ENCODE measurements at places on chromosomes 12 and 14.

DNA sequence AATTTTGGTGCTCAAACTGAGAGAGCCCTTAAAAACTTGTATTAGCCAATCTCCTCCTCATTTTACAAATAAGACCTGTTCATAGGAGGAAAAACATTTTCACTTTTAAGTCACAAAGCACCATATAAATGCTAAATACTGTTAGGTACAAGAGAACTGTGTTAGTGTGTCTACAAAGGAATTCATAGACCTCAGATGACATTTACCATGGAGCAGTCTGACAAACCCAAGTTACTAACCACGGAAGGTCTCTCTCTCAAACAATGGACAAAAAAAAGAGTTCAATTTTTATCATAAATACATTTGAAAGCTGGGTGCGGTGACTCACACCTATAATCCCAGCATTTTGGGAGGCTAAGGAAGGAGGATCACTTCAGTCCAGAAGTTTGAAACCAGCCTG lies 10.0 kb downstream of the SBNO1 start:
- no peak for DNase-seq

DNA sequence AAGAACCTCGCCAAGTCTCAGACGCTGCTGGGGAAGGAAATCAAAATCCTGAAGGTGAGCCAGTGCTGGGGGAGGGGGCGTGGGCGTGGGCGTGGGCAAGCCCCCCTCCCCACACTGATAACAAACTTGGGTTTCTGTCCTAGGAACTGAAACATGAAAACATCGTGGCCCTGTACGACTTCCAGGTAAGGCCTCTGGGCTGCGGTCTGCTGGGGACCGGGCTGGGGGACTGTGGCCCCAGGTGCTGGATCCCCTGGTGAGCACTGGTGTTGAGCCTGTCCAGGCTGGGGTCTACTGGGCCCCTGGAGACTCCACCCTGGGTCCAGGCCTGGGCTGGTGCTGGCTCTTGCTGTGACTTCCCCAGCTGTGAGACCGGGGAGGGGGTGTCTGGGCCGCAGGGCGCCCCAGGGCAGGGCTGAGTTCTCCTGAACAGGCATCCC lies 1.2 kb downstream of the ULK1 start:
- DNase-seq = no peak

DNA sequence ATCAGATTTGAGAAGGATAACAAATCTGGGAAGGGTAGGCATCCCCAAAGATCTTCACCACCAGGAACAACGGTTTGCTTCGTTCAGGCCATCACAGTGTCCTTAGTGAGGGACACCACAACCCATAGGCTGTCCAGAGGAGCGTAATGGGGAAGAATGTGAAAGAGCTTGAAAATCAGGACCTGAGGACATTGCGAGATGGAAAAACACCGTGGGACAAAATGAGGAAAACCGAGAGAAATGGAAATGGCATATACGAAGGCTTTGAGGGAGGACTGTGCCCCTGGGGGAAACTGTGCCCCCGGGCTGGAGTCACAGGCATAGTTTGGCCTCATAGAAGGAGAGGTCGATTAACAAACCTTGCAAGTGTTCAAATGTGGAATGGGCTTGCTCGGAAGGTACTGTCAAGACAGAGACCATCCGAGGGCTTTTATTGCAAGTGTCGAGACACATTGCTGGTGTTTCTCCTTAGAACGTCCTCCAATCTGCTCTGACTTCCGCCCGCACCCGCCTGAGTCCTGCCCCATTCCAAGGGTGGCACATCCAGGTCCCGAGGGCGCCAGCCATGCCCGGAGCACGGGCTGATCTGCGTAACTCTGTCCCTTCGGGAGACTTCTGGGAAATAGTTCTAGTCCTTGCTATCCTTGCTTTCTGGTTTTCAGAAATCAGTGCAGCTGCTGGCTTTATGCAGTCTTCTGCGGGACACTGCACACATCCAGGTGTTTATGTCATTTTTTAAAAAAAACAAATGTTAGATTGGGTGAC lies 885 bp upstream of the PALS1 start:
- no peak for DNase-seq

DNA sequence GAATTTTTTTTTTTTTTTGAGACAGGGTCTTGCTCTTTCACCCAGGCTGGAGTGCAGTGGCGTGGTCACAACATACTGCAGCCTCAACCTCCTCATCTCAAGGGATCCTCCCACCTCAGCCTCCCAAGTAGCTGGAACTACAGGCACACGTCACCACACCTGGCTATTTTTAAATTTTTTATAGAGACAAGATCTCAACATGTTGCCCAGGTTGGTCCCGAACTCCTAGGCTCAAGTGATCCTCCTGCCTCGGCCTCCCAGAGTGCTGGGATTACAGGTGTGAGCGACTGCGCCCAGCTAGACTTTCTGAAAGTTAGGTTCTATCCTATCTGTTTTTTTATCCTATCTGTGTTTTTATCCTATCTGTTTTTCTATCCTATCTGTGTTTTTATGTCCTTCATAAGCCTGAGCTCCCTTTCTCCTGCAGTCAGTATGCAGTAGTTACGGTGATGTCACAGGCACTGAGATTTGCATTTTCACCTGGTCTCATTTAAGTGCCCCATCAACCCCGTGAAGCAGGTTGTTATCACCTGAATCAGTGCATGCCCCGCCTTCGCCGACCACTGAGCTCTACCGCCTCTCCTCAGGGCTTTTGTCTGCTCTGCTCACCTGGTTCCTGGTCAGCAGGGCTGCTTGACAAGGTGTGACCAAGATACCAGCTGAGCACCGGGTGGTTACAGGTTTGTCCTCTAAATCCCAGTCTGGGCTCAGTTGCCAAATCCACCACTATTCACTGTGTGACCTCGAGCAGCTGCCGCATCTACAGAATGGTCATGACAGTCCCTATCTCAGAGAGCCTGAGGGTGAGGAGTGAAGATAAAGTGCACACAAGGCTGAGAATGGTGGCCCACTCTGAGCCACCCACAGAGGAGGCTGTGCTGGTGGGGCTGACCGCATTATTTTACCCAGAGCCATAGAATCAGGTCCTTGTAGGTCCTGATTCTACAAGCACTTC lies 33.1 kb downstream of the SYNDIG1L start:
- DNase-seq = no peak

DNA sequence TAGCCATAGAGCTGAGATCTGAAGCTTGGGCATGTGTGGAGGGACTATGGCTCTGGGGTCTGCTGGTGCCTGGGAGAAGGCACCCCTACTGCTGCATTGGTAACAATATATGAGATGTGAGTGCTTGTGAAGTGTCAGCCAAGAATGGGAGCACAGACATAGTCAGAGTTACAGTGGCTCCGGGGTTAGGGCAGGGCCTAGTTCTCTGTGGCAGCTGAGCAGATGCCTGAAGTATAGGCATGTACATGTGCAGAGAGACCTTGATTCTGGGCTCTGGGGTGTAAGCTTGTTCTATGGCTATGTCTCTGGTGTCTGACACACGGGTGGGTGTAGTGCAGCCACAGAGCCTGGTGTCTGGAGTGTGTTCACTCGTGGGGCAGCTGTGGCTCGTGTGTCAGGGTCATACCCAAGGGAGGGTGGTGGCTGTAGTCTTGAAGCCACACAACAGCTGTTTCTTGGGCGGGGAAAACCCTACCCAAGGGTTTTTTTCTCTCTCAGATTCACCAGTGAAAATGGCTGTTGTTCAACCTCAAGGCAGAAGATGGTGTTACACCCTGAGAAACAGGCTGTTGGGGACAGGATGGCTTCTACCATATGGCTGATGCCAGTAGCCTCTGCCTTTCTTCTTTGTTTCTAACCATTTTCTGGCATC lies 11.9 kb upstream of the TCL1A start:
- no peak for DNase-seq

GRCh38 chr12:40099423-40099853 lies 6.4 kb downstream of the SLC2A13 start:
- DNase-seq = no peak

- DNase-seq = no peak
Measured at GRCh38 chr14:105082703-105083102, 17.5 kb upstream of the GPR132 start.

Measured in caudate nucleus (tissue), 63 donors.